Natural killer cell (primary cell): ENCODE measurements at places on chromosomes 5 and 9.

DNA sequence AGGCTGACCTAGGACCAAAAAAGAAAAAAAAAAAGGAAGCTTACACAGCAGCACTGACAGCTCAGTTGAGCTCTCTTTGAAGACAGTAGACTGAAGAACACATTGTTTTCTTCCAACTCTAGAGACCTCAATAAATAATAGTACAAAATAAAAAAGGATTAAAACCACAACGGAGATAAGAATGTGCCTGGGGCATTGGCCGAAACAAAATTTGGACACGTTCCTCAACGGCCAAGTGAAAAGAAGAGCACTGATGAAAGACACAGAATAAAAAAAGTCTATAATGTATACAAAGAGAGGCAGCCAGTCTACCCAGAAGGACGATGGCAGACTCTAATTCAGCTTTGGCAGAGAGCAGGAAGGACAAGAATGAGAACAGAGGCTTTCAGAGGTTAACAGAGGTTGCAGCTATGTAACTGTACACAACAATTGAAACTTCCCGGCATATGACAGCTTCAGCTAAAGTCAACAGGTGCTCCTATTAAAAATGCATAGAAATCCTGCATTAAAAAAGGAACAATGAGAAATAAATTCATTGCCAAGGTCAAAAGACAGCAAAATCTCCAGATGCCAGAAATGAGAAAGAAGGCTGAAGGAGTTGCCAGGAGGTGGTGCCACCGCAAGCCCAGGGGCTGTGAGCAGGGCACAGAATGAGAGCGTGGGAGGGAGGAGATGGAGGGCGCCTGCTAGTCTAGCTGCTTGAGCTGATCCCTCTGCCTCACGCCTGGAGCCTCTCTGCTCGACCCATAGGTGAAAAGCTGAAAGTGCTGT lies 113.9 kb downstream of the DCP2 start:
- DNase-seq = peak; percentile 36
- no peaks in the 10 kb centered on the region for H3K27me3 ChIP-seq
- H3K4me3 ChIP-seq = no peak overlapping the region

DNA sequence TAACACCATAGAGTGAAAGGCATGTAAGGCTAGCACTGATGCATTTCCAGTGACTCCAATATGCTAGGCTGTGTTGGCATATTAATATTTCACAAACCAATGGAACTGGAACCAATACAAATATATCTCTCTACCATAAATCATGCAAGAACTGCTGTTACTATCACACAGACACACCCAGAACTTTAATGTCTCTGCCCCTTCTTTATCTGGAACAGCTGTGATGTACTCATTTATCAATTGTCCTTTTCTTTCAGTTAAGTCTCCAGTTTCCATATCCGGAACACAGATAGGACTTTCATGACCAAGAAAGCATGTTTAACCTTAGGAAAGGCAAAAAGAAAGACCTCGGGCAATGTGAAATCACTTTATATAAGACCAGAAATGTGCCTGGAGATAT lies 70.3 kb downstream of the SPTLC1 start:
- no peak overlapping the region for H3K27ac ChIP-seq
- H3K4me3 ChIP-seq = no peak overlapping the region
- H3K27me3 ChIP-seq = no peaks in the 10 kb centered on the region
- H3K4me1 ChIP-seq = no peaks in the 10 kb centered on the region
- no peak for DNase-seq

- DNase-seq = no peak
- H3K27ac ChIP-seq = no peak overlapping the region
- no peaks in the 10 kb centered on the region for H3K27me3 ChIP-seq
- H3K36me3 ChIP-seq = no peaks in the 10 kb centered on the region
- no peak overlapping the region for H3K4me3 ChIP-seq
Measured at GRCh38 chr9:36078051-36078450, 41.3 kb downstream of the RECK start.

DNA sequence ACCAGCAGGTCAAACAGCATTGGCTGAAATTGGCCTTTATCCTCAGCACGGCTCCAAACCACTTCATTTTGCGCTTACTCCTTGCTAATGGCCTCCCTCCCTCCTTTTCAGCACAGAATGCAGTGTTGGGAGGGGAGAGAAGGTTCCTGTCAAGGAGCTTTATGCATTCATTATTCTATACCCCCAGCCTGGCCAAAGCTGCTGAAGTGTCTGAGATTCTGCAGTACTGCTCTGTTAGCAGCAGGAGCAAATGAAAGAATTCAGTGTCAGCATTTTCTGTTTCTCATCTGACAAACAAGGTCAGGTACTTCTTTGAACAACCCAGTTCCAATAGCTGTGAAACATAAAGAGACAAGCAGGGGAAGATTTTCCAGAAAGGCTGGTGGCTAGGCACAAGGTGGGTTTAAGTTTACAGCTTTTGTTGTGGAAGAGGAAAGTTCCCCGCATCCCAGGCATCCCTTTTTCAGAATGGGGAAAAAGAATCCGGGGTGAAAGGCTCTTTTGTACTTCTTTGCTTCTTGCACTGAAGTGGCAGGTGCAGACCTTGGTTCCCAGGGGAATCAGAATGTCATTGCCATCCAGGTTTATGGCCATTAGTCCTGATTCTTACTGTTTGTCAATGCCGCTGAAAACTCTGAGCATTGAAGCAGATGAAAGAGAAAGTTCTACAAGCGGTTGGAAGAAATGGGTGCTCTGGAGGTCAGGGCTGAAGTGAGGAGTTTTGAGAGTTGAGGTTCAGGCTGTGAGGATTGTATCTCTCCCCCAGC lies 109.3 kb upstream of the APC start:
- no peak overlapping the region for H3K27ac ChIP-seq
- no peaks in the 10 kb centered on the region for H3K36me3 ChIP-seq
- no peak overlapping the region for H3K4me3 ChIP-seq
- no peak for DNase-seq
- H3K27me3 ChIP-seq = peaks cover 3% of the 10 kb centered on the region

GRCh38 chr5:142446131-142446959 lies 121.5 kb upstream of the SPRY4 start:
- DNase-seq = no peak
- peaks cover 6% of the 10 kb centered on the region for H3K4me1 ChIP-seq
- H3K27ac ChIP-seq = no peak overlapping the region
- no peak overlapping the region for H3K4me3 ChIP-seq

DNA sequence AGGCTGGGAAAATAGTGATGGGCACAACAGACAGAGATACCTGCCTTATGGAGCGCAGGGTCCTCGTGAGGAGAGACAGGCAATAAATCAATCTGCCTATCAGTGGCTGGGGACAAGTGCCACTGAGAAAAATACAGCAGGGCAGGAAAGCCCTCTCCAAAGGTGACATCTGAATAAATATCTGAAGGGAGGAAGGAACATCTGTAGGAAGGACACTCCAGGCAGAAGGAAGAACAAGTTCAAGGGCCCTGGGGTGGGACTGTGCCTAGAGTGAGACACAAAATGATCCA lies 53.7 kb upstream of the SLC25A51 start:
- H3K27ac ChIP-seq = no peak overlapping the region
- no peak for DNase-seq
- no peak overlapping the region for H3K4me3 ChIP-seq
- peaks cover 3% of the 10 kb centered on the region for H3K4me1 ChIP-seq

GRCh38 chr5:43193894-43194265 lies 1.9 kb downstream of the NIM1K start:
- H3K27me3 ChIP-seq = peaks cover 3% of the 10 kb centered on the region
- H3K27ac ChIP-seq = no peak overlapping the region
- peaks cover 20% of the 10 kb centered on the region for H3K4me1 ChIP-seq
- no peak for DNase-seq
- no peak overlapping the region for H3K4me3 ChIP-seq

GRCh38 chr9:107447834-107448233 lies 41.7 kb downstream of the KLF4 start:
- no peak overlapping the region for H3K27ac ChIP-seq
- no peak overlapping the region for H3K4me3 ChIP-seq
- no peaks in the 10 kb centered on the region for H3K27me3 ChIP-seq
- no peaks in the 10 kb centered on the region for H3K4me1 ChIP-seq
- DNase-seq = no peak
- no peaks in the 10 kb centered on the region for H3K36me3 ChIP-seq
